HepG2 (cell line): ENCODE measurements at places on chromosomes 16 and 17. TPM values are rescaled to one million over a fixed set of nuclear protein-coding genes. Genes with fewer than 3 reads are reported as not detected.

- peak overlapping the region; percentile 93 for H3K27ac ChIP-seq
- peaks cover 61% of the 10 kb centered on the region for H3K4me1 ChIP-seq
- no peaks in the 10 kb centered on the region for H3K36me3 ChIP-seq
- no peaks in the 10 kb centered on the region for H3K27me3 ChIP-seq
- peak; percentile 97 for DNase-seq
Observed at GRCh38 chr17:57892820-57893595, 43.2 kb upstream of the MRPS23 start.

DNA sequence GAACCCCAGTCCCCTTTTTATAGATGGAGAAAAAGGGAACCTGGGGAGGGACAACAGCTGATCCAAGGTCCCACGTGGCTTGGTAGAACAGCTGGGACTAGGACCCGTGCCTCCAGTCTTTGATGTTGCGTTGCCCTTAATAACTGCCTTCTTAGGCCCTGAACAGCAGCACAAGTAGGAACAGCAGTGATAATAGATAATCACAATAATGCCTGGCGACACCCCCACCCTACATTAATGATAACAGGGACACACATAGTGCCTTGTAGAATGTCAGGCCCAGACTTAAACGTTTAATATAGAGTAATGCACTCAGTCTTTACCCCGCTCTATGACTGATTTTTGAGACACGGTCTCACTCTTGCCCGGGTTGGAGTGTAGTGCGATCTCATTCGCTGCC is 96.4 kb downstream of the ABCC6 start:
- H3K27me3 ChIP-seq, result no peaks in the 10 kb centered on the region
- no peak overlapping the region for H3K4me3 ChIP-seq
- no peak for DNase-seq

- peaks cover 3% of the 10 kb centered on the region for H3K4me1 ChIP-seq
- DNase-seq, result no peak
- peaks cover 33% of the 10 kb centered on the region for H3K36me3 ChIP-seq
Observed at GRCh38 chr17:75689441-75689873, 22.3 kb downstream of the SAP30BP start.

DNA sequence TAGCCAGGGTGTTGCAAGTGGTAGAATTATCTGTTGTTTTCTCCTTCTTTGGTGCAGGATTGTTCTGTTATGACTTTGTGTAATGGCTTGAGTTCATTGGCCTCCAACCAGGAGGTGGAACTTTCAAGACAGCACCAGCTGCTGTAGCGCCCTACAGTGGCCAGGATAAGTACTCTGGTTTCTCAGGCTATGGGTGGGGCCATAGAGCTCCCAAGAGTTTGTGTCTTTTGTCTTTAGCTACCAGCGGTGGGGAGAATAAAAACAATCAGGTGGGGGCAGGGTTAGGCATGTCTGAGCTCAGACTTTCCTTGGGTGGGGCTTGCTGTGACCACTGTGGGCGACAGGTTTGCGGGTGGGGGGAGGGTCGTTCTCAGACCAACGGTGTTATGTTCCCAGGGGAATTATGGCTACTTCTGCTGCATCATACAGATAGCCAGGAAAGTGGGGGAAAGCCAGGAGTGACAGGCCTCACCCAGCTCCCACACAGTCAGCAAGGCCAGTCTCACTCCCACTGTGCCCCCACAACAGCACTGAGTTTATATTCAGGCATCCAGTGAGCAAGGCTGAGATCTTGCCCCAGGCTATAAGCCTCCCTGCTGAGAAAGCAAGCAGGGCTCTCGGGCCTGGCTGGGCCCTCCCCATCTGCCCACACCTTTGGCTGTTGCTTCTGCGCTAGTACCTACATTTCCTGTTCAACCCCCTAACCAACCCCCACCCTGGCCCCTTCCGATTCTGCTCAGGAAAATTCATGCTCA is 15.4 kb downstream of the ABCA10 start:
- H3K27me3 ChIP-seq, result no peaks in the 10 kb centered on the region
- no peaks in the 10 kb centered on the region for H3K4me1 ChIP-seq
- H3K4me3 ChIP-seq, result no peak overlapping the region
- H3K36me3 ChIP-seq, result no peaks in the 10 kb centered on the region
- H3K27ac ChIP-seq, result no peak overlapping the region

DNA sequence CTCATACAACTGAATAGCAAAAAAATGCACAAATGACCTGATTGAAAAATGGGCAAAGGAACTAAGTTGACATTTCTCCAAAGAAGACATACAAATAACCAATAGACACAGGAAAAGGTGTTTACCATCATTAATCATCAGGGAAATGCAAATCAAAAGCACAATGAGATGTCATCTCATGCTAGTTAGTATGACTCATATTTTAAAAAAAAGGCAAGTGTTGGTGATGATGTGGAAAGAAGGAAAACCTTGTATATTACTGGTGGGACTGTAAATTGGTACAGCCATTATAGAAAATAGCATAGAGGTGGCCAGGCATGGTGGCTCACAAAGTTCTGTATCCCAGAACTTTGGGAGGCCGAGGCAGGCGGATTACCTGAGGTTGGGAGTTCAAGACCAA is 232.5 kb upstream of the ZFHX3 start:
- no peak overlapping the region for H3K27ac ChIP-seq
- no peaks in the 10 kb centered on the region for H3K27me3 ChIP-seq
- no peak overlapping the region for H3K4me3 ChIP-seq

GRCh38 chr16:9081158-9081557 is 10.3 kb upstream of the HAPSTR1 start:
- H3K4me3 ChIP-seq, result no peak overlapping the region
- H3K27ac ChIP-seq, result no peak overlapping the region
- H3K27me3 ChIP-seq, result no peaks in the 10 kb centered on the region
- peaks cover 32% of the 10 kb centered on the region for H3K4me1 ChIP-seq
- no peak for DNase-seq

DNA sequence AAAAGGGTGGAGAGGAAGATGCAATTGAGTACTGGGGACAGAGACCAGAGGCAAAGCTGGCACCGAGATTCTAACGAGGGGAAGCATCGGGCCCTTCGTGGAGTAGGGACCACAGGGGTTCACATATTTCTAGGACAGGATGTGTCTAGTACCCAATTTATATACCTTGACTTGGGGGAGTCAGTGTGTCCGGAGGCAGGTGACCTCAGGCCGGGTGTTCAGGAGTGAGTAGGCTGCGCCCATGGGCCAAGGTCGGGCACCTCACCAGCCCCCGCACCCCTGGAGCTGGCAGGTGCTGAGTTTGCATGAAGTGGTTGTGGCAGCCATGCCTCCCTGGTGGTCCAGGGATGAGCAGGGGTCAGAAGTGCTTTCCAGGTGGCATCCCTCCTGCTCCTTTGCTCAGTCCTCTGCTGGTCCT is 8.6 kb upstream of the NXPH3 start:
- H3K27ac ChIP-seq, result no peak overlapping the region
- H3K4me1 ChIP-seq, result peaks cover 45% of the 10 kb centered on the region
- DNase-seq, result no peak

DNA sequence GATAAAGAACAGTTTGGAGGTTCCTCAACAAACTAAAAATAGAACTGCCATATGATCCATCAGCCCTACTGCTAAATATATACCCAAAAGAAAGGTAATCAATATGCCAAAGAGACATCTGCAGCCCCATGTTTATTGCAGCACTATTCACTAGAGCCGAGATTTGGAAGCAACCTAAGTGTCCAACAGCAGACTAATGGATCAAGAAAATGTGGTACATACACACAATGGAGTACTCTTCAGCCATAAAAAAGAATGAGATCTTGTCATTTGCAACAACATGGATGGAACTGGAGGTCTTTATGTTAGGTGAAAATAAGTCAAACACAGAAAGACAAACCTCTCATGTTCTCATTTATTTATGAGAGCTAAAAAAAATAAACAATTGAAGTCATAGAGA is 48.8 kb upstream of the NACA2 start:
- H3K27me3 ChIP-seq, result no peaks in the 10 kb centered on the region
- no peak for DNase-seq
- H3K27ac ChIP-seq, result no peak overlapping the region
- no peaks in the 10 kb centered on the region for H3K4me1 ChIP-seq
- no peak overlapping the region for H3K4me3 ChIP-seq

DNA sequence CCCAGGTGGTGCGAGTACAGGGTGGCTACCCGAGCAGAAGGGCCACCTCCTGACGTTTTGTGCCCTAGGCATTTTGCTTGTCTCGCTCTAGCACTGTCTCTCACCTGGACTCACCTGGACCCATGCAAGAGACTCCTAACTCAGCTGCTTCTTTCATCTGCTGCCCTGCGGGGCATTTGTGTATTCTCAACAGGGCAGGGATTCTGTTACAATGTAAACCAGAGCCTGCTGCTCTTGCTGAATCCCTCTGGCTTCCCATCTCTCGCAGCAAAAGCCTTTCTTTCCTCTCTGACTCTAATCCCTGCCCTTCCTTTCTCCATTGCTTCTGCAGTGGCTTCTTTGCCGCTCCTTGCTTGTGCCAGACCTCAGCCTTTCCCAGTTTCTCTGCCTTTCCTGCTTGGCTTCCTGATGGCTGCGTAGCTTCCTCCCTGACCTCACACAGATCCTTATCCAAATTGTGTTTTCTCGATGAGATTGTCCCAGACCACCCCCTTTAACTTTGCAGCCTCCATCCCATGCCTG is 10.2 kb downstream of the ARSG start:
- H3K4me1 ChIP-seq, result peaks cover 61% of the 10 kb centered on the region
- H3K27me3 ChIP-seq, result no peaks in the 10 kb centered on the region
- no peak for DNase-seq
- H3K27ac ChIP-seq, result no peak overlapping the region

GRCh38 chr16:7304958-7305357 is 27.7 kb upstream of the RBFOX1 start:
- no peak overlapping the region for H3K27ac ChIP-seq
- no peak for DNase-seq
- no peaks in the 10 kb centered on the region for H3K36me3 ChIP-seq
- no peak overlapping the region for H3K4me3 ChIP-seq
- H3K4me1 ChIP-seq, result no peaks in the 10 kb centered on the region

GRCh38 chr16:72220875-72221629 is 49.1 kb upstream of the PMFBP1 start:
- H3K27ac ChIP-seq, result no peak overlapping the region
- no peak overlapping the region for H3K4me3 ChIP-seq
- no peak for DNase-seq
- peaks cover 47% of the 10 kb centered on the region for H3K4me1 ChIP-seq

GRCh38 chr16:57756424-57757325 is 21.1 kb downstream of the KATNB1 start:
- H3K36me3 ChIP-seq, result peaks cover 35% of the 10 kb centered on the region
- no peak for DNase-seq
- H3K27ac ChIP-seq, result no peak overlapping the region
- H3K27me3 ChIP-seq, result no peaks in the 10 kb centered on the region

- no peak overlapping the region for H3K4me3 ChIP-seq
- H3K27ac ChIP-seq, result no peak overlapping the region
- DNase-seq, result no peak
- peaks cover 40% of the 10 kb centered on the region; the same call in 1 of the 2 replicates for H3K27me3 ChIP-seq
- H3K4me1 ChIP-seq, result peaks cover 18% of the 10 kb centered on the region
- no peaks in the 10 kb centered on the region for H3K36me3 ChIP-seq
Observed at GRCh38 chr17:83080858-83081683, 1.7 kb downstream of the METRNL start.

GRCh38 chr16:15639061-15639568 is 3.8 kb downstream of the MARF1 start:
- no peak overlapping the region for H3K27ac ChIP-seq
- peaks cover 23% of the 10 kb centered on the region for H3K4me1 ChIP-seq
- H3K4me3 ChIP-seq, result no peak overlapping the region
- no peak for DNase-seq
- peaks cover 46% of the 10 kb centered on the region for H3K36me3 ChIP-seq
- no peaks in the 10 kb centered on the region; the same call in 2 of the 3 replicates for H3K27me3 ChIP-seq

The PFN1 gene
- 494 and 520 TPM in 2 replicates for total RNA-seq

The CCL1 gene
- not detected in 2 replicates for total RNA-seq

The SLC13A2 gene
- total RNA-seq, result not detected in 2 replicates

The KRT32 gene
- not detected in 2 replicates for total RNA-seq

The RAB11FIP4 gene
- 89.3 and 97.5 TPM in 2 replicates for total RNA-seq

The LITAFD gene
- not detected in 2 replicates for total RNA-seq

The PYY gene
- total RNA-seq, result not detected in 2 replicates

The IKZF3 gene
- not detected in 2 replicates for total RNA-seq
